NCI-H1105 treated with DMSO at 0.1 percent for 48 hours (cell line): ENCODE measurements at places on chromosomes 5 and 9.

DNA sequence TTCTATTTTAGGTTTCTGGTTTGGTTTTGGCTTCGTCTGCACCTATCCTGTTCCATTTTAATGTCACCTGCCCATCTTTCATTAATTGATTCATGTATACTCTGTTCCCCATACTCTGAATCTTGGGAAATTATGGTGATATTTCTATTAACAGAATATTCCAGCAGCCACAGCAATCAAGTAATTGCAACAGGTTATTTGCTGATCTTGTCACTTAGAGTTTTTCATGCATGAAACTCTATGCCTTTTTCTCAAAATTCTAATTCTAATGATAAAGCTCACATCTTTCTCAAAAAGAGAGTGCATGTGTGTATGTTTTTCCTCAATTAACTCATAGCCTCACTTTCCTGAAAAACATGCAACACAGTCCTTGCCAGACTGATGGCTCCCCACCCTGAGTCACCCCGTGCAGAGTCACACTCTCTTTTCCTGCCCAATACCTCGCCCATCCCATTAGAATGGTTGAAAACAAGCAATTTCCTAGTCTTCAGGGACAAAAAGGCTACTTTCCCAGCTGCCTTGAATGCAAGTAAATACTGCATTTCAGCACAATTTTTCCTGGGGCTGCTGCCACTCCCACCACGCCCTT lies 15.6 kb downstream of the GFRA3 start:
- DNase-seq: no peak

DNA sequence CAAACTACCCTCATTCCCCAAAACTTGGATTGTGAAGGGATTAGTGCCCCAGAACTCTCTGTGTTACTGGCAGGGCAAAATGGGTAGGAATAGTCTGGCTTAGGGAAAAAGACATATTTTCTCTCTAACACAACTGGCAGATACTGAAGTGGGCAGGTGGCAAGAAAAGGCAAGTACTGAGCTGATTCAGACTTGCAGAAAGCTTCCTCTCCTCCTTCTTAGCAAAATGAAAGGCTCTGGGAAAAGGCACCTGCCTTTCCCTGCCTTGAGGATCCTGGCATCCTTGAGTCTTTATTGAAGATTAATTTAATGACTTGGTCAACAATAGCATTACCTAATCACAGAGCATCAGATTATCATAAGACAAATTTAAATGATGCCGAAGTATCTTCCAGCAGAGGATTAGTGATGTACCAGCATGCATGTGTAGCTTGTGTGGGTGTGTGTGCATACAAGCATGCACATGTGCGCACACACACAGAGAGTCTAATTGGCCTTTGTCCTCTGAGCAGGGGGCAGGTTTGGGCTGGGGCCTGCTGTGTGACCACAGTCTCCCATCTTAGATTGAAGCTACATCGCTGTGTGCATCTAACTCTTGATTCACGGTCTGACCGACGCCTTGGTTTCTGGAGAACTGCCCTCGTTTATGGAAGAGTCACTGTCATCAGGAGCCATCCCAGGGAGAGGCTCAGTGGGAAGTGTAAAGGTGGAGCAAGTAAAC lies 294.8 kb downstream of the AOPEP start:
- DNase-seq: no peak

- DNase-seq: no peak
Measured at GRCh38 chr5:115433918-115434317, 110.7 kb downstream of the FEM1C start.

DNA sequence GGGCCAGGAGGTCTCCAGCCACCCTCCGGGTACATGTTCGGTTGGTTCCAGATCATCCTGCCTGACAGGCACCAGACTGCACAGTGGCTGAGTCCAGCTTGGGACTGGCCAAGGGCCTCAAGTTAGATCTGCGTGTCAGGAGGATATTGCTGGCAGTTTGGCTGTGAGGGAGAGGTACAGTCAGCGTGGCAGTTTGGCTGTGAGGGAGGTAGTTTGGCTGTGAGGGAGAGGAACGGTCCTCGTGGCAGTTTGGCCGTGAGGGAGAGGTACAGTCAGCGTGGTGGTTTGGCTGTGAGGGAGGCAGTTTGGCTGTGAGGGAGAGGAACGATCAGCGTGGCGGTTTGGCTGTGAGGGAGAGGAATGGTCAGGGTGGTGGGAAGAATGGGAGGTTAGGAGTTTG lies 39.0 kb downstream of the CACNA1B start:
- DNase-seq: no peak

DNA sequence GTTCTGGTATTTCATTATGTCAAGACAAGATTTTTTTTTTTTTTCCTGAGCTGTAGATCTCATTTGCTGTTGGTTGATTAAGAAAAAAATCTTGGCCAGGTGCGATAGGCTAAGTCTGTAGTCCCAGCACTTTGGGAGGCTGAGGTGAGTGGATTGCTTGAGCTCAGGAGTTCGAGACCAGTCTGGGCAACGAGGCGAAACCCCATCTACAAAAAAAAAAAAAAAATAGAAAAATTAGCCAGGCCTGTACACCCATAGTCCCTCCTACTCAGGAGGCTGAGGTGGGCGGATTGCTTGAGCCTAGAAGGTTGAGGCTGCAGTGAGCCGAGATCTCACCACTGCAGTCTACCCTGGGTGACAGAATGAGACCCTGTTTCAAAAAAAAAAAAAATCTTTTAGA lies 12.2 kb downstream of the CDC42SE2 start:
- no peak for DNase-seq

DNA sequence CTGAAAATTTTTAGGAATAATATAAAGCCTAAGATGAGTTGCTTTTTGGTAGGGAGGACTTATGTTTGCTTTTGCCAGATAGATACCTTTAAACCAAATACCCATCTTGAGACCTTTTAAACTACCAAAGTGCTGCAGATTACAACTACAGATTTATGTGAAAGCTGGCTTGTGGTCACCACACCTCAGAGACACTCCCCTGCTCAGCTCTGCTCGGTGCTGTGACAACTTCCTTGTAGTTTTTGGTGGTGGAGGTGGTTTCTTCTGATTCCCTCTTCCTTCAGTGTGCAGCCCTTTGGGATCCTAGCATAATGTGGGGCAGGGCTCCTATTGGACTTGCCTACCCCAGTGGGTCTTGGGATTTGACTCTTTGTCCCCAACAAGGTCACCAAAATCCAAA lies 29.2 kb downstream of the GARNL3 start:
- DNase-seq: no peak

DNA sequence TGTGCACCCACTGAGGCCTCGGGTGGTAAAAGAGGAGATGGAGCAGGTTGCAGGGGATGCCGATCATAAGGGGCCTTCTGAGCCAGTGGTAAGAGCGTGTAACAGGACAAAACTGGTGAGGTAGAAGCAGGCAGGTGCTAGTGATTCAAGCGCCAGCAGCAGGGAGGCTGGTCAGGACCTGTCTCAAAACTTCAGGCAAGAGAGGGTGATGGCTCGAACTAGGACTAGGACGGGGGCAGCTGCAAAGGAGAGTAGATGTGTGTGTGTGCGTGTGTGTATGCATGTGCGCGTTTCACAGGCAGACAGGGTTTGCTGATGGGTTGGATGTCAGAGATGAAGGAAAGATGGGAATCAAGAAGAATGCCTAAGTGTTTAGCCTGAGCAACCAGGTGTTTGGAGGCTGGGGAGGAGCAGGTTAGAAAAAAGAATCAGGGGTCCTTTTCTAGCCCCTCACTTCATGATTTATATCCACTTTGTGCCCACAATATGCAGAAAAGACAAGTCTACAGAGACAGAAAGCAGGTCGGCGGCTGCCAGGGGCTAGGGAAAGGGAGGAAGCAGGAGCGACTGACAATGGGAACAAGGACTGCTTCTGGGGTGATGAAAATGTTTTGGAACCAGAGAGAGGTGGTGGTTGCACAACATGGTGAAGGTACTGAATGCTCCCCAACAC lies 15.2 kb downstream of the HRH2 start:
- DNase-seq: no peak

GRCh38 chr9:93552923-93553322 lies 23.5 kb upstream of the PHF2 start:
- DNase-seq: no peak

DNA sequence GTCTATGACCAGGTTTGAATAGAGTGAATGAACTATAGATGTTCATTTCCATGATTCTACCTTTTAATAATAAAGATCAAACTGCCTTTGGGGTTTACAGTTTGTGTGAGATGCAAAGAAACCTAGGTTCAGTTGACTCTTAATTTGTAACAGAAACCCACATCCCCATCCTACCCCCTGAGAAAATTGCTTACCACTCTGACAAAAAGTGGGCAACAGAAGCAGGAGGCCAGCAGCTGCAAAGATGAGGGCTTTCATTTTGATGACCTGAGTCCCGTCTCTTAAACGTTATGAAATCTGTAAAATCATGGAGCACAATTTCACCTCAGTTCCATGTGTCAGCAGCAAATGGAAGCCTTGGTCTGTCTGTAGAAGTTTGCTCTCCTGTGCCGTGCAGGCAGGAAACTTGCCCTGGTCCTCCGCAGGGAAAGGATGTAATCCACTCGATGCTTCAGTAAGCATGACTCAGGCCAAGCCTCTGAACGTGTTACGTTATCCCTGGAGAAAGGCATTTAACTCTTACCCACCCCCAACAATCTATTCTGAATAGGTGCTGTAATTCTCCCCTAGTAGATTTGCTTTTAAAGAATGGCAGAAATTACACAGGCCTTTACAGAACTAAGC lies at the start of gene F2RL2:
TSS of gene F2RL2 (minus strand) at position 431 of the 624 bp plus-strand sequence. CDS start at position 258, 173 bp downstream.
- DNase-seq: no peak

DNA sequence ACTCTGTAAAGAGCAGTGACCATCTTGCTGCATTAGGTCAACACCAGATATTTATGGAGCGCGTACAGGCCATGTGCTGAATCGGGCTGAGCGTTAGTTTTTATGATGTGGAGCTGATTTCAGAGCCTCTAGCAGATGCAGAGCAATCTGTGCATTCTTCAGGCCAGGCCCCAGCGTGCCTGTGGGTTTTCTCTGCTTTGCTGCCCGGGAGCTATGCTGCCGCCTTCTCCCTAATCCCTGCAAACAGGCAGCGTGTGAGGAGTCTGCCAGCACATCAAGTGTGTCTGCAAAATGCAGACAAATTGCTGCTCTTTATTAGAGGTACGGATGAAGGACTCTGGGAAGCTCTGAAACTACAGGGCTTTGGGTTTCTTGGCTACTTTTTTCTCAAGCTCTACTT lies 170.0 kb downstream of the NTRK2 start:
- DNase-seq: no peak

DNA sequence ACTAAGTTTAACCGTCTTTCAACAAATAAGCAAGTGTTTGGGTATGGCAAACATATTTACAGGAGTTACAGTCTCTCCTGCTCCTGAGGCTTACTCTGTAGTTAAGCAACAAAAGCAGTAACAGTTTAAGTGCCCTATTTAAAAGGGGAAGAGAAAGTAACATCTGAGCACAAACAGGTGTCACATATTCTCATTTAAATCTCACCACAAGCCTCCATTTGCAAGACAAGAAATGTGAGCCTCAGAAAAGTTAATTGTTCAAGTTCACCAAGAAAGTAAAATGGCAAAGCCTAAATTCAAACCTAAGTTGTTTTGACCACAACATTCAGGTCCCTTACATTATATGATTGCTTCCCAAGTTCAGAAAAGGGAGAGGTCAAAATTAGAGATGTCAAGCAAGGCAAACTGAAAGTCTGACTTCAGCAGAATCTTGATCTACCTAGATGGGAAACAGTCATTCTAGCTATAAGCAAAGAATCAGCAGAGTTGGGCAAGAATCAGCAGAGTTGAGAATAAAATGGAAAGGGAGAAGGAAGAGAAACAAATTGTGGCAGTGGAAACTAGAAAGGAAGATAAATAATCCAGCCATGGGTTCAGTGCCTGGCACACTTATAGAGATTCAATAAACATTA lies 93.4 kb downstream of the STRBP start:
- DNase-seq: no peak

- no peak for DNase-seq
Measured at GRCh38 chr5:42557689-42558088, 134.4 kb downstream of the GHR start.

GRCh38 chr5:167814040-167814439 lies 477.4 kb upstream of the WWC1 start:
- no peak for DNase-seq

DNA sequence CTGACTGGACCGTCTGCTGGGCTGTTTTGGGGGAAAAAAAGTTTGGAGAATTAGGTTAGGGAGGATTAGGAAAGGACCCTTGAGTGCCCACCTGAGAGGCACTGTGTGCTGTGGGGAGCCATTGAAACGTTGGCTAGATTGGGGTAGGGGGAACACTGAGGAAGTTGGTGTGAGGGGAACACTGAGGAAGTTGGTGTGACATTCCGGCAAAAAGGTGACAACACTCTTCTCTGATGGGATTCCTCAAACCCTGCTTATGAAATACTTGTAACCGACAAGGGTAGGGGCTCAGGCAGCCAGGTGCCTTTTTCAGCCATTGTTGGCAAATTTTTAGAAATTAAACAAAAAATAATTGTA lies 1.0 kb downstream of the CYSTM1 start:
- no peak for DNase-seq

- DNase-seq: no peak
Measured at GRCh38 chr9:72352911-72353388, 12.1 kb downstream of the ZFAND5 start.

DNA sequence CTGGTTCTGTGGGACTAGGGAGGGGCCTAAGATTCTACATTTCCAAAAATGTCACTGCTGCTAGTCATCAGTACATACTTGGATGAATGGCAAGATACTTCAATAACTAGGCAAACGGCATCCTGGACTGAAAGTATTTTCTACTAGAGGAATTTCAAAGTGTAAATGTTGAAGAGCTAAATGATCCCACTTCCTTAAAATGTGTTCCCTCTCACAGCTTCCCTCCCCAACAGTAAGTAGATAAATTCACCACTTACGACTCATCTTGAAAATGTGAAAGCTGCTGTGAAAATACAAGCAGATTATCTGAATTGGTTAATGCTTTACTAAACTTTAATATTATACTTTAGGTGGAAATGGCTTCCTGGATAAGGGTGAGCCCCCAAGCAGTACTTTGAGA lies 1571.5 kb upstream of the WWC1 start:
- DNase-seq: no peak

GRCh38 chr9:106846857-106847256 lies 16.1 kb upstream of the ZNF462 start:
- DNase-seq: no peak

DNA sequence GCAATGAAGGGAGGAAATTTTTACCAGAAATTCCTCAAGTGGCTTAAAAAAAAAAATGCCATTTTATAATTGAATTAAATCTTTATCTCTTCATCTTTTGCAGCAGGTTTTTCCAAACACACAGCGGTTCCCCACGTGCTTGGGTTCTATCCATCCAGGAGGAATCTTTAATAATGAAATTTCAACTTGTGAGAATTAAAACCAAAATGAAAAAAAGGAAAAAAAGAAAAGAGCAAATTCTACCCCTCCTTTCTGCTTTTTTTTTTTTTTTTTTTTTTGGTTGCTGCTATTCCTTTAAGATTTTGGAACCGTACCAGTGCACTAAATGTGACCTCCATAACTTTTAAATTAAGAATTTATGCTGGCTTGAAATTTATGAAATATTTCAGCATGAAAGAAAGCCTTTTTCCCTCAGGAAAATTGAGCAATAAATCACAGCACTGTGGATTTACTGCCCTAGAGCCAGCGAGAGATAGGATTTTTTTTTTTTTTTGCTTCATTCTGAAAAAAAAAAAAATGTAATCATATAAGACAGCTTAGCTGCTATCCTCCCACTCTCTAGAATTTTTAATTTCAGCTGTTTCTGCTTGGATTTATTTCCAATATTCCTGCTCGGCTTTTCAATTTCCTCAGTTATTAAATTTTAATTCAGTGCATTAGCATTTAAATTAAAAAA lies 88.5 kb downstream of the ZNF618 start:
- no peak for DNase-seq
